ENCODE measurements at places on chromosomes 13 and 19. TPM values are rescaled to one million over a fixed set of nuclear protein-coding genes. Genes with fewer than 3 reads are reported as not detected.

KLK5 gene
- 0.66 TPM for total RNA-seq

ZNF175 gene
- 15.7 TPM for total RNA-seq

PRRG2 gene
- total RNA-seq: 0.77 TPM

PRR36 gene
- 4.7 TPM for total RNA-seq

KLK12 gene
- not detected for total RNA-seq

FLT3 gene
- total RNA-seq: 0.60 TPM

REEP6 gene
- total RNA-seq: 20.6 TPM

ZNF570 gene
- 19.8 TPM for total RNA-seq

TARM1 gene
- total RNA-seq: not detected

MTRF1 gene
- total RNA-seq: 18.1 TPM

CYP4F12 gene
- total RNA-seq: 1.8 TPM

MEIS3 gene
- 31.7 TPM for total RNA-seq

CD70 gene
- total RNA-seq: 1.8 TPM

ZNF382 gene
- total RNA-seq: 74.7 TPM

EFNA2 gene
- 12.1 TPM for total RNA-seq

C1QTNF9B gene
- 0.88 TPM for total RNA-seq

PLPP2 gene
- 12.6 TPM for total RNA-seq

MADCAM1 gene
- total RNA-seq: 1.3 TPM

KLK15 gene
- total RNA-seq: not detected

PSG1 gene
- not detected for total RNA-seq

U2AF1L4 gene
- total RNA-seq: 13.8 TPM

TEX29 gene
- total RNA-seq: not detected

ING1 gene
- 26.3 TPM for total RNA-seq

OR7A17 gene
- total RNA-seq: not detected

Data from camera-type eye (tissue), 1 donor.